GM06990 (cell line): ENCODE measurements at places on chromosomes 6 and 20.

DNA sequence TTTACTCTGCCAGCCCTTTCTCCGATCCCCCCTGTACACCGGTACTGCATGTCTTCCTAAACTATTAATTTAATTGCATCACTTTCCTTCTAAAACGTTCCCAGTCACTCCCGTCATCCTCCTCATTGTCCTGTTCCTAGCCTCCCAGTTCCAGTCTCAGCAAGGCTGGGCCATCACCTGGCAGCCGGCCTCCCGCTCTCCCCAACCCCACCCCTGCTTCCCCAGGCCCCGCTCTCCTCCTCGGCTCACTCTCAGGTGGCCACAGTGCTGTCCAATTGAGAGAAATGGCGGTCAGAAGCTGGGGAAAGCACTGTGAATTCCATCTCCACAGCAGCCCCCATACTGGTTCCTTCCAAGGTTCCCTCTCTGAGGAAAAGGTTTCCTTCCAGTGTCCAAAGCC is 8.9 kb downstream of the PDE10A start:
- no peak for DNase-seq

- DNase-seq = no peak
Observed at GRCh38 chr6:141513830-141514229, 618.9 kb upstream of the GJE1 start.

DNA sequence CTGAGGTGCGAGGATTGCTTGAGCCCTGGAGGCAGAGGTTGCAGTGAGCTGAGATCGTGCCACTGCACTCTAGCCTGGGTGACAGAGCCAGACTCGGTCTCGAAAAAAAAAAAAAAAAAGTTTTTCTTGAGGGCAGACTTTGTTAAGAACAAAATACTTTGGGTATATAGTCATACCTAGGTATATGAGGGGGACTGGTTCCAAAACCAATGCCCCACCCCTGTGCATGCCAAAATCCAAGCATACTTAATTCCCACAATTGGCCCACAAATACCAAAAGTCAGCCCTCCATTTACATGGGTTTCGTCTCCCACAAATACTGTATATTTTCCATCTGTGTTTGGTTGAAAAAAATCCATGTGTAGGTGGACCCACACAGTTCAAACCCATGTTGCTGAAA is 119.9 kb downstream of the INSM1 start:
- DNase-seq = no peak

DNA sequence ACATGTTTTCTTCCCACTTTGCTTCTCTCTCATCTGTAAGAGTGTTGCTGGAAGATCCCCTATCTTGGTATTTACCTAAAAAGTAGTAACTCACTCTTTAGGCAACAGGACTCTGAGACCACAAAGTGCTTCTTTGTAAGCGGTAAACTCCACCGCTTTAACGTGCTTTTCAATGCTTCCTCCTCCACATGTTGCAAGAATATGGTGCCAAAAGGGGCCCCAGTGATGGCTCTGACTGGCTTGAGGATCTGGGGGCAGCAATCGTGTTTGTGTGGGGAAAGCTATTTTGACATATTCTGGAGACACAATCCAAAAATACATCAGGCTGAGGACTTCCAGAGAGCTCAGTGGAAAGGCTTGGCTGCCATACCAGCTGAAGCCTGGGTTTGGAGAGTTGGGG is 12.4 kb upstream of the CPNE5 start:
- DNase-seq = no peak

- no peak for DNase-seq
Observed at GRCh38 chr20:3224681-3225421, 14.1 kb downstream of the SLC4A11 start.

GRCh38 chr6:80003826-80004172 is 650 bp upstream of the TTK start:
- DNase-seq = no peak

- no peak for DNase-seq
Observed at GRCh38 chr6:67336014-67336413, 1299.1 kb upstream of the ADGRB3 start.

- no peak for DNase-seq
Observed at GRCh38 chr6:14309516-14309915, 191.9 kb downstream of the CD83 start.

- no peak for DNase-seq
Observed at GRCh38 chr6:20952699-20953474, 418.6 kb downstream of the CDKAL1 start.

GRCh38 chr6:36791521-36792135 is 47.6 kb downstream of the CPNE5 start:
- no peak for DNase-seq

- DNase-seq = no peak
Observed at GRCh38 chr6:147664092-147664491, 155.6 kb downstream of the SAMD5 start.

DNA sequence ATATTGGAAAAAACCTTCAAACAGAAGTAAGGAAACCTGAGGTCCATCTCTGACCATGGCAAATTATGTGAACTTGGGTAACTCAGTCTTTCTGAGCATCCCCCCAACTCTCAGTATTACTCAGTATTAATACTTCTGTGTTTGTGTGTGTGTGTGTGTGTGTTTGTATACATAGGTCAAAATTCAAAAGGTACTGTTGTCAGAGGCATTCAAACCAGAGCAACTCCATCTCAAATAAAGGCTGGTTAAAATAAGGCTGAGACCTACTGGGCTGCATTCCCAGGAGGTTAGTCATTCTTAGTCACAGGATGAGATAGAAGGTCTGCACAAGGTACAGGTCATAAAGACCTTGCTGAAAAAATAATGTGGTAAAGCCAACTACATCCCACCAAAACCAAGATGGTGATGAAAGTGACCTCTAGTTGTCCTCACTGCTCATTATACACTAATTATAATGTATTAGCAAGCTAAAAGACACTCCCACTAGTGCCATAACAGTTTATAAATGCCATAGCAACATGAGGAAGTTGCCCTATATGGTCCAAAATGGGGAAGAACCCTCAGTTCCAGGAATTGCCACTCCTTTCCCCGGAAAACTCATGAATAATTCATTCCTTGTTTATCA is 33.3 kb upstream of the SLC22A16 start:
- no peak for DNase-seq

- no peak for DNase-seq
Observed at GRCh38 chr6:170086639-170087420, 204.0 kb downstream of the DLL1 start.

DNA sequence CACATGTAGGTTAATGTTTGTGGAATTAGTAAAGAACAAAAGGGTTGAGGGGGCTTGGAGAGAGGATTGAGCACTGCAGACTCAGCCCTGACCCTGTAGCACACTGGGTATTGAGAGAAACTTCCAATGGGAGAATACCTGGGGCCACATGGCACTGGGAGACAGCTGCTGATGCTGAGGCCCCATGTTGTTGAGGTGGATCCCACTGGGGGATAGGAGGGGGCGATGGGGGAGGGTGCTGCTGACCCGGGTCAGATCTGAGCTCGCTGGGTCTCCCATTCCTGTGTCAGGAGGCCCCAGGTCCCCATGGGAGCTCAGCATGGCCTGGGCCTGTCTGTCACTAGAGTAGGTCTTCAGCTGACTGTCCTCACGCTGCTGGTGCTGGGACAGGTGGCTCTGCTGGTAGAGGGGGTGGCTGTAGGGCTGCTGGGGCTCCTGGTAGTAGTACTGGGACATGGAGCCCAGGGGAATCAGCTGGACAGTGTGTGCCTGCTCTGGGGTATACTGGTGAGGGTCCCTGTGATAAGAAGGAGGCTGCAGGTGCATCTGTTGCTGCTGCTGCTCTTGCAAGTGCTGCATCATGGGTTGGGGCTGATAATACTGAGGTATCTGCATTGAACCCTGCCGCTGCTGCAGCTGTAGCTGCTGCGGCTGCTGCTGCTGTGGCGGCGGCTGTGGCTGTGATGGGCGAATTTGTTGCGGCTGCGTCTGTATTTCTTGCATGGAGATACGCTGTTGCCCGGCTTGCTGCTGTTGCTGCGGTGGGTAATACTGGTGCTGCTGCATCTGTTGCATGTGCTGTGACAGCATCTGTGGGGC is 50.6 kb upstream of the MRPS10 start:
- no peak for DNase-seq

GRCh38 chr20:1085492-1086276 is 32.7 kb upstream of the PSMF1 start:
- DNase-seq = no peak

GRCh38 chr6:165552248-165552736 is 110.7 kb downstream of the PDE10A start:
- no peak for DNase-seq

- no peak for DNase-seq
Observed at GRCh38 chr6:31187780-31188194, 17.3 kb upstream of the POU5F1 start.

- DNase-seq = no peak
Observed at GRCh38 chr6:25232479-25232878, 46.7 kb upstream of the CARMIL1 start.

- DNase-seq = no peak
Observed at GRCh38 chr6:46137387-46137786, 7.6 kb downstream of the ENPP4 start.

GRCh38 chr6:167501831-167502385 is 177.0 kb downstream of the TTLL2 start:
- no peak for DNase-seq

DNA sequence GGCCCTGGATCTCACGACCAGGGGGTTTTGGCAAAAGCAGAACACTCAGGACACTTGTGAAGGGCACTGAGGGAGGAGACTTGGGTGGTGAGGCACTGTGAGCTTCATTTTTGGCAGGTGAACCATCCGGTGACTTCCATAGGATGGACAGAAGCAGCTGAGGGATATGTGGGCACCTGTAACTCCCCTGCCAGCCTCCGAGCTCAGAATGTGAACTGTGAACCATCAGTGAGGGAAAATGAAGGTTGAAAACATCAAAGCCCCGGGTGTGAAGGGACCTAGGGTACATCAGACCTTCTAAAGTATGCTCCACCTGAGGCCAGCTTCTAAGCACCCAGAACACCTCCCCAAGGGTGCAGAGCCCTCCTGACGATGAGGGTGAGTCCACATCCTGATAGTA is 53.2 kb downstream of the FAXC start:
- no peak for DNase-seq

- no peak for DNase-seq
Observed at GRCh38 chr6:170063431-170063830, 227.4 kb downstream of the DLL1 start.

GRCh38 chr6:79526897-79527296 is 10.3 kb downstream of the LCA5 start:
- no peak for DNase-seq

GRCh38 chr6:55892749-55893357 is 17.5 kb upstream of the BMP5 start:
- no peak for DNase-seq

DNA sequence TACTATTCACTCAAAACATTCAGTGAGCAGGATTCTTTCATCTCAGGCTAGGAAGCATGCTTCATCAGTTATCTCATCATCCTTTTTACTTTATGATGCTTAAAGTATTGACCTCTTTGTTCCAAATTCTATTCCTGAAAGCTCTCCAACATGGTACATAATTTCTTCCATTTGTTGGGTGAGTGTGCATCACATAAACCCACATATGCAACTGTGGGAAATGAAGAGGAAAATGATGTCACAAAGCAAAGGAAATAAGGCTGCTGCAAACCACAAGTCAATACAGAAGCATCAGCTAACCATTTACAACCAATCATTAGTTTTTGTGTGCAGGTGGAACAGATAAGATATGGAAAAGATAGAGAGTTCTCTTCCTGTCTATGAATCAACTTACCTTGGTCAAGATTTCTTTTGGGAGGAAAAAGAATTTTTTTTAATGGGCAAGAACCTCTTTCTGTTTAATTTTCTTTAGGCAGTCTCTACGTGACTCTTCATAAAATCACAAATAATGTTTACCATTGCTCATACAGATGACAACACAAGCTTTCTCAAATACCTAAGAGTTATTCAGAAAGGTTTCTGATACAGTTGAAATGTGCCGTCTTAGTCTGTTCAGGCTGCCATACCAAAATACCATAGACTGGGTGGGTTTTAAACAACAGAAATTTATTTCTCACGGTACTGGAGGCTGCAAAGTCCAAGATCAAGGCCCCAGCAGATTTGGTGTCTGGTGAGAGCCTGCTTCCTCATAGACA is 259.9 kb downstream of the ADGRG6 start:
- DNase-seq = no peak

DNA sequence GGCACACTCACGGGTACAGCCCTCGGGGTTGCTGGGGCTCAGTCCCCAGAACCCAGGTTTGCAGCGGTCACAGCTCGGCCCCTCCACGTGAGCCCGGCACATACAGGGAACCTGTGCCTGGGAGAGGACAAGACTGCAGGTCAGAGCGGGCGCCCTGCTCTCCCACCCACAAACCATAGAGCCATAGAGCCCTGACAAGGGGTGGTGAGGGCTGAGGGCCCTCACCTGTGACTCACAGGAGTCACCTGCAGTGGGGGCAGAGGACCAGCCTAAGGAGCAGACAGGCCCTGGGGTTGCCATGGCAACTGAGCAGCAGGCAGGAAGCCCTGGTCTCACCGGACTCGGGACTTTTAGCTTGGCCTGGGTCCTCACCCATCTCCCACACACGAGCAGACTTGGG is 30.8 kb downstream of the LAMA5 start:
- DNase-seq = no peak
